ENCODE measurements at places on chromosomes 2 and 18.

DNA sequence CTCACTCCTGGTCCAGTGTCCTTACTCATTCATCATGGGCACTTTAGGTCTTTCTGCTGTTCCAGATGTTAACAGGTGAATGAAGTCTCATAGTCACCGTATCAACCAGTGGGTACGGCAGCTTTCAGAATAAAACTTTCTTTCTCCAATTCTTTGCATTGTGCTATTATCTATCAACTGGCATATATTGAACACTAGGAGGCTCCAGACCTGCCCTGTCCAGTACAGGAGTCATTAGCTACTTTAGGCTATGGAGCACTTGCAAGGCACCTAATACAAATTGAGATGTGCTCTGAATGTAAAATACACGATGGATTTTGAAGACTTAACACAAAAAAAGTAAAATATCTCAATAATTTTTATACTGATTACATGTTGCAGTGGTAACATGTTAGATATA lies 43.2 kb upstream of the NEB start:
- no peak for DNase-seq

DNA sequence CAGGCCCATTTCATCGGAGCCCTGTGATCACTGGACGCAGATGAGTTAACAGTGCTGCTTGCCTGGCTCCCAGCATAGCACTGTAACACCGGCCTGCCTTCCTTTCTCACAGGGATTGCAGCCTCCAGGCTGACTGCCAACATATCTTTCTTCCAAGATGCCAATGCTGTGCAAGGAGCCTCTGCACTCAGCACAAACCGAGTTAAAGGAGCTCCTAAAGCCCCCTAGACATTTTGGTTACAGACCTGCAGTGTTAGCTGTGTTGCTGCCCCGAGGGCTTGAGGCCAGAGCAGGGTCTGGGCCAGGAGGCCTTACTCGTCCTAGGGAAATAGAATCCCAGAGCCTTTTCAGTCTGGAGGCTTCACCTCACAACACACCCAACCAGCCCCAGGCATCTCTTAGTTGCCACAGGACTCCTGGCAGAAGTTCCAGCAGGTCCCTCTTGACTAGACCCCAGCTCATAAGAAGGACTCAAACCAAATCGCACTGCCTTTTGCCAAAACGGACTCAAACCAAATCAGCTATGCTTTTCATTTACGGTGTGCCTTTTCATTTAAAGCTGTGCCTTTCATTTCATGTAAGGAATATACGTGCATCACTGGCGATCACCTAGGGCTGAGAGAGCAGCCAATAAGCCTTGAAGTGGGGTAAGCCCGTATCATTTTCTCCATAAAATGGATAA lies 58.4 kb upstream of the EML4 start:
- DNase-seq = peak; percentile 71

GRCh38 chr18:37564711-37565100 lies 892 bp downstream of the CELF4 start:
- peak; percentile 71 for DNase-seq

GRCh38 chr2:214066862-214067261 lies 344.0 kb upstream of the VWC2L start:
- DNase-seq = no peak

All from fibroblast of pulmonary artery (primary cell).